Aorta (tissue), 5 donors: ENCODE measurements at places on chromosomes 11 and 22. TPM values are rescaled to one million over a fixed set of nuclear protein-coding genes. Genes with fewer than 3 reads are reported as not detected.

DNA sequence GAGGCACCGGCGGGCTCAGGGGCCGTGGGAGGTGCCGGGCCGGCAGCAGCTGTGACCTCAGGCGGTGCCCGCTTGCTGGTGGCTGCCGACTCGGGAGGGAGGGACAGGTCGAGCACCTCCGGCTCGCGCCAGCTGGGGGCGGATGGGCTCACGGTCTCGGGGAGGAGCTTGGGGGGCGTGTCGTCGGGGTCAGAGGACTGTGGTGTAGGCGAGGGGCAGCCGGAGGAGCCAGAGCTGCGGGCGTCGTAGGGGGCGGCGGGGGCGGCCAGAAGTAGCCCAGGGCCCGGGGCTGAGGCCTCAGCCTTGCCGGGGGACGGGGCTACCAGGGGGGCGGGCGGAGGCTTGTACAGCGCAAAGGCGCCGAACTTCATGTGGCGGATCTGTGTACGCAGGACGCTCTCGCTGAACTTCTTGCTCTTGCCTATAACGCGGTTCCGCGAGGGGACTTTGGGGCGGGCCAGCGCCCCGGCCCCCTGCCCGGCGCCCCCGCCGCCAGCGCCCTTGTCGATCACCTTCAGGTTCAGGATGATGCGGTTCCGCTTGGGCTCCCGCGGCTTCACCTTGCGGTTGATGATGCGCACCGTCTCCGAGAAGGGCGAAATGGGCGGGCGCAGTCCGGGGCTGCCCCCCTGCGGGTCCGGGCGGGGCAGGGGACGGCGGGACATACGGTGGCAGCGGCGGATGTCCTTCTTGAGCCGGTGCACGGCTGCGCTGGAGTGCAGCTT, 5.5 kb downstream of the CBX6 start:
- peak; percentile 80 for DNase-seq

GRCh38 chr22:45878051-45878781, 98.7 kb downstream of the WNT7B start:
- peak; percentile 39 for DNase-seq

DNA sequence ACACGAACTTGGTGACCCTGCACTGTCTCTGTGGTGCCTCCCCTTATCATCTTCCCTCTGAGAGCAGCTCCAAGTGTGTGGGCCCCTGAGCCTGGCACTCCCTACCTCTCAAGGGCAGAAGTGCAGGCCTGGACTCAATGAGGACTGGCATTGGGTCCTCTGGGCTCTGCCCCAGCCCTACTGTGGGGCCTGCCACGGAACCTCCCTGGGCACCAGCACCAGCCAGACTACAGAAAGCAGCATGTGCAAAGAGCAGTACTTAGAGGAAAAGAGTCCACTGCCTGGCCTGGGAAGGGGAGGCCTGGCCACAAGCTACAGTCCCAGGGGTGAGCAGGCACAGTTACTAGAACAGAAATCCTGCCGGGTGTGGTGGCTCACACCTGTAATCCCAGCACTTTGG, 222.5 kb downstream of the DSCAML1 start:
- DNase-seq: peak; percentile 13

DNA sequence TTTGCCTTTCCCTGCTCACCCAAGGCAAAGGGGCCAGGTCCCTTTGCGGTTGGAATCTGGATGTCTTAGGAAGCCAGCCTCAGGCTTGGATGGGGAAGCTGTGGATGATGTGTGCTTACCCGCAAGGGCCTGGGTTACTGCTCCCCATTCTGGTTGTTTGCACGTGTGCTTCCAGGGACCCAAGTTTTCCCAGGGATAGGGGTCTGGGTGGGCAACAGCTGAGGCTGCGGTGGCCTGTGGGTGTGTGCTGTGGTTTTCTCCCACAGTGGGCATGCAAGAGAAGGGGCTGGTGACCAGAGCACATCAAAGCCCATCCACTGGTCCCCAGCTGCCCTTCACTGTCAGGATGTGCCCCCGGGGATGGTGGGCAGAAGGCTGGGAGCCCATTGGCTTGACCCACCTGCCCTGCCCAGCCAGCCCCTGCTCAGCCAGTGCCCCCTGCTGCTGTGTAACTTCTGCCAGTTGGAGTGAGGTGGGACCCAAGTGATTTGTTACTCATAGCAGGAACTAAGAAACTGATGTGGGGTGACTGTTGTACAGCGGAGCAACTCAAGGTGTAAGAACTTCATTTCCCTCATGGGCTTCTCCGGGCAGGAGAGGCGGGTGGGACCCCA, 3.3 kb downstream of the CAPN5 start:
- DNase-seq: no peak

DNA sequence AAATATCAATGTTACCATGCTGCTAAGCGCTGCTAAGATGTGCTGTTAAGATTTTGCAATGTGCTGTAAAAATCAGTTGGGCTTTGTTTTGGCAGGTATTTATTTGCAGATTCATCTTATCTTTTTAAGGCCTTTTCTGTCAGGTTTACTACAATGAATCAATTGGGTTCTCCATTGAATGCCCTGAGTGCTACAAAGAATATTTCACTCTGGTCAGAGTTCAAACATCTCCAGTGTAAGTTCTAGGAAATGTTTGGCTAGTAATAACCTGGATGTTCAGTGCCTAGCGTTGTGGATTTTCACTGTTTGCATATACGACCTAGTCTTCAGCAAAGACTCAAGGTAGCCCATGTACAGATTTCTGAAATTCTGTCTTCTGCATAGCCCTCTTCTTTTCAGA, 36.0 kb downstream of the RSF1 start:
- no peak for DNase-seq

GRCh38 chr22:48718818-48719500, 1108.7 kb downstream of the BRD1 start:
- DNase-seq: peak; percentile 65

GRCh38 chr11:2570211-2570811, 125.5 kb downstream of the KCNQ1 start:
- DNase-seq: peak; percentile 54

- DNase-seq: no peak
These were observed 37.4 kb downstream of the ZC3H7B start for GRCh38 chr22:41338614-41339212.

DNA sequence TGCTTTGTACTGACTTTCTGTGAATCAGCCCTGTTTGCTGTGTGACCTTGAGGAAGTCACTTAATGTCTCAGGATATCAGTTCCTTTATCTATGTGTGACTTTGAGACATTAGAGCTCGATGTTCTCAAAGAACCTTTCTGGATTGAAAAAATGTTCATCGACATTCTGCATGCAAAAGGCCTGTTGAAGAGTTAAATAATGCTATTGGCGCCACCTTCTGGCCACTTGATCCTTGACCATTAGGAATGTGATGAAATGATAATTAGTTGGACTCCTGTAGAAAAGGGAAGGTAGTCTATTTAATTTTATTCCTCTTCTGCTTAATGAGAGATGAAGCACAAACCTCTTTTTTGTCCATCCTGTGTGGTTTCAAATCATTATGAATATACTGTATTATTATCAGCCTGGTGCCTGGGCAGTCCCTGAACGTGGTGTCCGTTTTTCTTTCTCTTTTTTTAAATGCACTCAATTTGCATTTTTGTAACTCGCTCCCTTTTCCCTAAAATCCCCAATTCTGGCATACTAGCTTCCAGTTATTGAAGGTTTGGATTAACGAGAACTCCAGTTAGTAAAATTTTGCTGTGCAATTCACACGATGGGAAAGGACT, 20.7 kb downstream of the ELF5 start:
- DNase-seq: peak; percentile 64

- DNase-seq: peak; percentile 55
These were observed 110.8 kb downstream of the KCNQ1OT1 start for GRCh38 chr11:2588809-2589537.

DNA sequence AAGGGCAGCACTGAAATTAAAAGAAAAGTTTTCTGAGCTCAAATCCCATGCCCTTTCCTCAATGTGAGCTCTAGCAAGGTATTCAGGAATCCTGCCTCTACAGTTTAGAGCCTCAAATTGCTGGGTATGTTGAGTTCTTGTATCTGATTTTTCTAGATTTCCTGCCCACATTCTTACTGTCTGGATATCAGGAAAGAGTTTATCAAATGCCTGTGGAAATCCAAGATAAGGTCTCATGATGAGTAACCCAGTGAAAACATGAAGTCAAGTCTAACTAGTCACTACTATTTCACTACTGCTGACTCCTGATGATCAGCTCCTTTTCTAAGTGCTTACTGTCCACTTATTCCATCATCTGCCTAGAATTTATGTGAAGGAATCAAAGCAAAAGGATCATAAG, 29.8 kb downstream of the LIMK2 start:
- no peak for DNase-seq

DNA sequence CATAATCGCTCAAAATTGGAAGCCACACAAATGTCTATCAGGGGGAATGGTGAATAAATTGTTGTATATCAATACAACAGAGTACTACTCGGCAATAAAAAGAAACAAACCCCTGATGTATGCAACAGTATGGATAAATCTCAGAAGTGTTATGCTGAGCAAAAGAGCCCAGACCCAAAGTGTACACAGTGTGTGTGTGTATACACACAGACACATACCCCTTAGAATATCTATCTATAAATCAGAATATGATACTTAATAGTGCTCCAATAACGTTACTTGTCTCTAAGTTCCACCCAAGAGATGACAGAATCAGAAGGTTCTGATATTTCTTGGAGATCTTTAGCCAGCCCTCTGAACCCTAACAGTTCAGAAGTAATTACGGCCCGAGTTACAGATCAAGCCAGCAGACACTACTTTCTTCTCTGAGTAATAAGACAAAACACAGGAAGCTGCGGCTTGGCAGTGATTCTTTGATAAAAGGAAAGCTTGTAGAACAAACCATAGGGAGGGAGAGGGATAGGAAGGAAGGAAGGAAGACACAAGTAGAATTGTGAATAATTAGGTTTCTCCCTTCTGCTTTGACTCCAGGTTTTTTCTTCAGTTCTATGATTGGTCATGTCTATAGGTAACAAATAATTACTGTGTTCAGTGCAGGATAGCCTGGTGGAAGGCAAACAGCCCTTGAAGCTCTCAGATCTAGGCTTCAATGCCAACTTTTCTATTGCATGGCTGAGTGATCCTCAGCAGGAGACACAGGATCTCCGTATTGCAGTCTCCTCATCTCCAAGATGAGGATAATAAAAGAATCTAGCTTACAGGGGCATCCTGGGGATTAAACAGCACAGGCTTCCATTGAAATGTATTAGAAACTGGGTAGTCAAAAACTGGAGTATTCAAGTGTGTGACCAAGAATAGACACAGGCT, 75.6 kb upstream of the TEAD1 start:
- DNase-seq: no peak

DNA sequence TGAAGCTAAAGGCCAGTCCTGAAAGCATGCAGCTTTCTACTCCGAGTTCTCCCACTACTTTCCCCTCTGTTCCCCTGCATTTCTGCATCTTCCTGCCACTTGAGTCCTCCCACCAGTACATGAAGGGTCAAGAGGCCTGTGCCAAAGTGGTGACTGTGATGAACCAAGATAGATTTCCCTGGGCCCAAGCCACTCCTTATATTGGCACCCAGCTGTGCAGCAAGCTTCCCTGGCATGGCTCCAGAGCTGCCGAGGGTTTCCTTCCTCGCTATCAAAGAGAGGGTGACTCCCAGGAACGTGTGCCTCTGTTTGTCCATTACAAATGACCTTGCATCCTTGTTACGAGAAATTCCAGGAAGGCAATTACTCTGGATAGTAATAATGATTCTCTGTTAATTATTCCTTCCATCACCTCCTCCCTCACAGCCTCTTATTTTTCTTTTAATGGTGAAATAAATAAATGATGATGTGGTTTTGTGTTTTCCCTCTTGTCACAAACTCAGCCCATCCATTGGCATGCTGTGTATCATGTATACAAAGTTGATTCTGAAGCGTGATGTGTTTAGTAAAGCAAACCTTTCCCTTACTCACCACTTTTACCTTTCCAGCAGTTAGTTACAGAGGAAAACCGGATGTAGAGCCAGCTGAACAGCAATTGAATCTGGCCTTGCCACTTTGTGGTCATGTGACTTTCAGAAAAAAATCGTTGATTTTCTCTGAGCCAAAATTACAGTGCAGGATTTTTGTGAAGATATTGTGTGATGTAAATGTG, 8.3 kb downstream of the SRSF8 start:
- DNase-seq: peak; percentile 77

DNA sequence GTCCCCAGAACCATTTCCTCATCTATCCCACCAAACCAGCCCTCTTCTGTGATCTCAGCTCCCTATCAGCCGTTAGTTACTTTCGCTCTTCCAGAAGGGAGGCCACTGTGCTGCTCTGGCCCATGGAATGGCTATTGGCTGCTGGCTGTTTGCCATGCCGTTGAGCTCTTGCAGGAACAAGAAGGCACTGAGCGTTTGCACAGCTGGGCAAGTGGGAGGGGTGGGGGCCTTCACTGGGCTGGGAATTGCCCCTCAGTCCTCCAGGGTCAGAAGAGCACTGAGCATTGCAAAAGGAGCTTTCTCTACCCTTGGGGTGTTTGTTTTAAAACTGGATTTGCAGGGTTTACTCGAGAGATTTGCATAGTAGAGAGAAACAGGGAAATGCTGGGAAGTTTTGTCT, 129.0 kb upstream of the PARVA start:
- peak; percentile 83 for DNase-seq

GRCh38 chr11:82038154-82038553, 695.5 kb downstream of the FAM181B start:
- no peak for DNase-seq

DNA sequence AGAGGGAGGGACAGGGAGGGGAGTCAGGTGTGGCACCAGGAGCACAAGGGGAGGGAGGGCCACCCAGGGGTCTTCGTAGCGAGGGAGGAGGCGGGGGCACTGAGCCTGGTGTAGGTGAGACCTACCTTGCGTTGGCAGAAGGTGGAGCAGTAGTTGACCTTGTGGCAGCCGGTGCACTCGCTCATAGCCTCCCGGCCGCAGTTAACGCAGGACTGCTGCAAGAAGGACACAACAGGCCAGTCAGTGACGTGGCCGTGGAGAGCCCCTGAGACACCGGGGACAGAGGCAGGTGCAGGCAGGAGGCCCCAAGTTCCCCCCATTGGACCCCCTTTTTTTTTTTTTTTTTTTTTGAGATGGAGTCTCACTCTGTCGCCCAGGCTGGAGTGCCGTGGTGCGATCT, 16.8 kb downstream of the DRD4 start:
- DNase-seq: no peak

GRCh38 chr11:5107285-5107684, 30.9 kb downstream of the OR52A5 start:
- DNase-seq: no peak

GRCh38 chr11:77126861-77127234, 1.2 kb upstream of the MYO7A start:
- no peak for DNase-seq

- DNase-seq: no peak
These were observed 61.8 kb upstream of the PHF21B start for GRCh38 chr22:45071618-45072017.

GRCh38 chr11:62863687-62864335, 16.9 kb upstream of the SLC3A2 start:
- DNase-seq: no peak

DNA sequence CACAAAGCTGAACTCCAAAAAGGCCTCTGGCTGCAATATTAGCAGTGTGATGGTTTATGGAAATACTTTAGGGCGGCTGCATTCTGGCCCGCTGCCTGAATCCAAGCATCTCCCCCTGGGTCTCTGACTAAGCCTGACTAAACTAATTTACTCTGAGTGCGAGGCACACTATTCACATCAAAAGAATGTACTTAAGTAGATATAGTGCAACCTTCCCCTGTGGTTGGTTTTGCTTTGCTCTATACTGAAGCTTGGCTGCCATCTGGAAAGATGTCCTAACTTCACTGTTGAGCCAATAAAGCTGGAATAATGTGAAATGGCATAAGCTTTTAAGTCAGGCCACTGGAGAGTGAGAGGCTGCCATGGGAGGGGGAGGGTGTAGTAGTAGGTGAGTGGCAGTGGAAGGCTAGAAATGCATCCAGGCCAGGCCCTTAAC, 321.6 kb downstream of the AASDHPPT start:
- DNase-seq: peak; percentile 77

Gene ANO9
- total RNA-seq: 1.3 TPM
